ENCODE measurements at places on chromosomes 2 and 18.
A peak's percentile ranks its signal among the peaks of the same experiment; 100 is the strongest.

DNA sequence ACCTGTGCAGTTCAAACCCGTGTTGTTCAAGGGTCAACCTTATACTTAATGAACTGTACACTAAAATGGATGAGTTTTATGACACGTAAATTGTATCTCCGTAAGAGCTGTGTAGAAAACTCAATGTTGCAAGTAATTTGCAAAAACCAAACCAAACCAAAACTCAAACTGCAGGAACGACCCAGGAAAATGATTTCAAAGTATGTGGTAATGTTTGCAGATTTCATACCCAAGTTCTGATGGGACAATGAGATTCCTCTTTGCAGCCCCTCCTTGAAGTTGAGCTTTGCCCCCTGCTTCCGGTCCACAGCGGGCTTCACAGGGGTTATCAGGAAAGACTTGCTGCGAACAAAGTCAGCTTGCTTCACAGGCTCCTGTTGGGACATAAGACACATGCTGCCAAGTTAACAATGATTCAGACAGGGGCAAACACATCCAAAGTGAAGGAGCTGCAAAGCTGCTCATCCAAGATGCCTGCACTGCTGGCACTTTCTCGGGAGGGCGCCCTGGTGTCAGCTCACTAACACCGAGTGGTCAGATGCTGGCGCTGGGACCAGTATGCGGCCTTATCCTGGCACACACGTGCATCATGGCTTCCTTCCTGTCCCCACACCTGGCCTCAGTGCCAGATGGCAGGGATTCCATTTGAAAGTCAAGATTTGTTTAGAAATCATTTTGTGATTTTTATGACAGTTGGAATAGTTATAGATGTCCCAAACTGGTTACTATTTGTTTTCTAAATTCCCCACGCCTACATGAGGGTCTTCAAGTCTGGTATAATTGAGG, 65.2 kb upstream of the MGAT4A start:
- no peak for DNase-seq

DNA sequence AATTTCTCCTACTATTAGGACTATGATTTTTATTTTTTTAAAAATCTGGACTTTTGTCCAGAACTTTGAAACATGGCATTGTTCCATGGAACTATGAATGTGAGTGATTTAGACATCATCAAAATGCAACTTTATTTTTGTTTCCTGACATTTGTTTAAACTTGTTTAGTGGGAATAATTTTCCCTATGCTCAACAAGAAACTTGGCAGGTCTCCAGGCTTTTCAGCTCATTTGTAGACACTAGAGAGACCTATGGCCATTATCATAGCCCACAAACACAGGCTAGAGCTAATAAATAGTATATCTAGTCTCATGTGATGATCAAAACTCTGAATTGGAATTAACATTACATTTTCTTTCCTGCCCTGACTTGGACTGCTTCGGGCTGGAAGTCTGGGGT, 145.1 kb upstream of the CELF4 start:
- DNase-seq = no peak

DNA sequence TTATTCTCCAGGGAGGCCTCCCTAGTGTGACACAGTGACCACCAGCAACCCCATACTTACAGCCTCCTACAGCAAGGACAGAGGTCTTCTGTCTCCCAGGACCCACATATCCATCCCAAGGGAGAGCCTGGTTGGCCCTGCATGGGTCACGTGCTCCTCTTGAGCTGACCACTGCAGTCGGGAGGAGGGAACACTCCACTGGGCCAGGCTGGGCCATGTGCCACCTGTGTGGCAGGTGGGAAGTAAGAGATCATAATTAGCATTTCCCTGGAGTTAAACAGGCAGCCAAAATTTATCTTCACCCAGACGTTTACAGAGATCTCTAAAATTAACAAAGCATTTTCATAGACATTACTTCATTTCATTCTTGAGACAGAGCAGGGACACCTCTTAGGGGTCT, 33.4 kb upstream of the MLPH start:
- no peak for DNase-seq

DNA sequence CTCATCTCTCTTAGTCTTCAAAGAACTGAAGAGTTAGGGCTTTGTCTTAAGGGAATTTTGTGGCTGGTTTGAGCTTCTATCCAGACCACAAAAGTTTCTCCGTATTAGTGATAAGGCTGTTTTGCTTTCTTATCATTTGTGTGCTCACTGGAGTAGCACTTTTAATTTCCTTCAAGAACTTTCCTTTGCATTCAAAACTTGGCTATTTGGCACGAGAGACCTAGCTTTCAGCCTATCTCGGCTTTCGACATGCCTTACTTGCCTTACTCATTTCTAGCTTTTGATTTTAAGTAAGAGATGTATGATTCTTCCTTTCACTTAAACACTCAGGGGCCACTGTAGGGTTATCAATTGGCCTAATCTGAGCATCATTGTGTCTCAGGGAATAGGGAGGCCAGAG, 29.9 kb downstream of the HDHD2 start:
- no peak for DNase-seq

GRCh38 chr2:150410809-150411208, 76.7 kb downstream of the RND3 start:
- peak; percentile 77 for DNase-seq

GRCh38 chr2:19785867-19786266, 115.9 kb downstream of the TTC32 start:
- DNase-seq = no peak

- DNase-seq = no peak
Measured at GRCh38 chr18:35553300-35553699, 28.2 kb upstream of the GALNT1 start.

DNA sequence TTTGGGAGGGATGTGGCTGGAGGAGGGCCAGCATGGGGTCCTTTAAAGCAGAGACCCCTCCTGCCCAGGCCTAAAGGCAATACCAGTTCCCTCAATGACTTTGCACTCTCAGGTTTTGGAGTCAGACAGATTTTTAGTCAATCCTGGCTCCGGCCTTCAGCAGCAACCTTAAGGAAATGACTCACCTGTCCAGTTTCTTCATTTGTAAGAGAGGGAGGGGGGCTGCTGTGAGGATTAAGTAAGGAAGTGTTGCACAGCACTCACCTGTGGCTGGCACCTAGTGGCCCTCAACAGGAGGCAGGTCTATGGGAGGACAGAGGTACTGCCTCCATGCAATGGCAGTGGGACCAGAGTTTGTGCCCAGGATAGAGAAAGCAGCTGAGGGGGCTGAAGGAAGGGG, 13.7 kb downstream of the CNGA3 start:
- no peak for DNase-seq

DNA sequence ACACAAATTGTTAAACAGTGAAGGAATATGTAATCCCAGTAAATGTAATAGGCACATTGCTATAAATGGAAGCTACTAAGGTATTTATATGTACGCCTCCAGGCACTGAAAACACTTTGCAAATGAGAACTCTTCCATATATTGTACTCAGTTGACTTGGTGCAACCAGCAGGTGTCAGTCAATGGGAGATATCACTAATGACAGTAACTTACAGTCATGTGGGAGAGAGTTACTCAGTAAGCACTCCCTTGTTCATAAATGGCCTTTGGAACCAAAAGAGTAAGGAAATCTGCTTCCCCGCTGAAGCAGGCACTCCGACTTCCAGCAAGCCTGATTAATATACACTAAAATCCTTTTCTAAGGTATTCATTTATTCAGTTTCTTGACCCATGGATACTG, 5.9 kb downstream of the MDH1 start:
- DNase-seq = no peak

DNA sequence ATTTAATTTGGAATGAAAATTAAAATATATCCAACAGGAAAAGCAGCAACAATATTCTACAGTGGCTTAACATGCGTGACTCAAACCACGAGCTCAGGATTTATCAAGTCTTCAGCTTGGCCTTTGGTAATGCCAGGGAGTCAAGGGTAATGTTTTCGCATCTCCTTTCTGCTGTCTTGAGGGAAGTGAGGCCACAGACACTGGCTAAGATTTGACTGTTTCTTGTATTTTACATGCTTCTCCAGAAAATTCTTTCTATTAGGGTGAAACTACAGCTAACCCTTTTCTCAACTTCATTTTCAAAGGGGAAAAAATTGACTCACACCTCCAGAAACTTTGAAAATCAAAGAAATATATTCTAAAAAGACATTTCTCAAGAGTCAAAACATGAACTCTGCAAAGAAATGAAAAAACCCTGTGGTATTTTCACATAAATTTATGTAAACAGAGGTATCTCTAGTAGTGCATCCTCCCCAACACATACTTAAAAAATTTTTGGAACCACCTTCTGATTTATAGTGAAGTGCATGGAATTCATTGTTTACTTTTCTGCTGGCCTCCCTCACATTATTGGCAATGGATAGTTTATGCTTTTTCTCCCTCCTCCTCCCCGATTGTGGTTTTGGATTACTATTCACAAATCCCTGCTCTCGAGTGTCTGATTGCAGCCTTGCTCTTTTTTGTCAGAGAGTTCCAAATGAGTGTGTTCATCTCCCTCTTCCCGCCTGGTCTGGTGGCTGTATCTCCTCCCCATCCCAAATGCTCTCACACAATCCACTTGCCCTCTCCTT, 48.7 kb downstream of the DPP4 start:
- peak; percentile 85 for DNase-seq

- DNase-seq = peak; percentile 35
Measured at GRCh38 chr2:42367835-42368234, 6.8 kb upstream of the COX7A2L start.

DNA sequence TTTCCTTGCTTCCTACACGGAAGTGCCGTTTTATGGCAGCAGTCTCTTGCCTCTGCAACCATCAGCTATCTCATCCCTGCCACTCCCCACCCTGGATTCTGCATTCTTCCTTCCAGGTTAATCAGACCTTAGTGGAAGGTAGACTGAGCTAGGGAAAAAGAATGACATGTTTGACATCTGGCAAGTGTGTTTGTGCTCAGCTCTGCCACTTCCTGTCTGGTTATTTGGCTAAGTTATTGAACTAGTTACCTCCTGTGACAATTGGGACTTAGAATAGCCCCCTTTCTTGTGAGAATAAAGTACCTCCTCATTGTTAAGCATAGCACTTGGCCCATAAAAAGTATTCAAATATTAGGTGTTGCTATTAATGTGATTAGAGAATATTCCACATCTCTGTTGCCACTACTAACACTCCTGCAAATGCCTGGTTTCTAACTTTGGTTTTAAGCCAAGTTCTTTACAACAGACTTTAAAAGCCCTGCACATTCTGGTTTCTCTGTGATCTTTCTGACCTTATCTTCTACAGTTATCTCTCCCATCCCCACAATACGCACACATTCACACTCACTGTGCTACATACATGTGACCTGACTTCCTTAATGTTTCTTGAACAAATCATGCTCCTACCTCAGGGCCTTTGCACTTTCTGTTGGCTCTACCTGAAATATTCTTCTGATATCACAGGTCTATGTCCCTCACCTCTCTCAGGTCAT, 10.8 kb upstream of the MAPRE2 start:
- DNase-seq = no peak

- DNase-seq = no peak
Measured at GRCh38 chr2:156593594-156593921, 157.4 kb downstream of the GPD2 start.

- DNase-seq = peak; percentile 18
Measured at GRCh38 chr2:191404568-191404991, 159.4 kb downstream of the MYO1B start.

GRCh38 chr18:42517896-42518295, 562.9 kb downstream of the PIK3C3 start:
- DNase-seq = no peak

DNA sequence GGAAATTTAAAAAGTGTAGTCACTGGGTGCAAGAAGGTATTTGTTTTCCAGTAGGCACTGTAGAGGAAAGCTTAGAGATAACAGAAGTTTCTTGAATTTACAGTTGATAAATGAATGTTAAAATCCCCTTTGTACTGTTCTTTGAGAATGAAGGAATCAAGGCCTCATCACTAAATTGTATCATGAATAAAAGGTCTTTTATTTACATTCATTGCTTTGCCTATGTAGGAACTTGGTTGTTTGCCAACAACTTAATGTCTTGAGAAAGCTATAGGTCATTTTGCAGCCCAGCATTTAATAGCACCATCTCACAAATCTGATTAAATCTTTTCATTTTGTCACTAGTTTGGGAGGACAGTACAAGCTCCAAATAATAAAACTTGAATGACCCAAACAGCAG, 213.9 kb upstream of the ITGA4 start:
- no peak for DNase-seq

DNA sequence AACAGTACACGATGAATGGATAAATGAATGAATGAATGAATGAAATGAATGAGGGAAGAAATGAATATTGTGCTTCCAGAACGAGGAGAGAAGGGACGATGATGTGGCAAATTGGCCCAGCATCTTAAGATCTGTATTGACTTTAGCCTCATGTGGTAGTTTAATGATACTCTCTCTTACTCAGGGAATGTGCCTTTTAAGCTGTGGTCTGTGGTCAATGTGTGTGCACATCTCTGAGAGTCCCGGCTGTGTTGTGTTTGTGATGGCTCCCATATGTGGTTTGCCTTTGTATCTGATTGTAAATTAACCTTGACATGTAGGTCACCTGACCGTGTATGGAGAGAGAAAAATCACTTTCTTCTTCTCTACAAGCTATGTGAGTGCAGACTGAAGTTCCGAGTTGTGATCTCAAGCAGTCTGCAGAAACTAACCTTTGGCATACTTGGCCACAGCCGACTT, 91.2 kb downstream of the NEDD4L start:
- peak; percentile 71 for DNase-seq

Data from GM03348 (cell line).